ENCODE measurements at places on chromosomes 6 and 20. TPM values are rescaled to one million over a fixed set of nuclear protein-coding genes. Genes with fewer than 3 reads are reported as not detected.

GRCh38 chr6:32906539-32906938, 34.3 kb downstream of the HLA-DMB start:
- DNase-seq, result no peak

- DNase-seq, result no peak
These were observed 536 bp upstream of the FNDC1 start for GRCh38 chr6:159168536-159169192.

The HIVEP1 gene
- 27.3 TPM for total RNA-seq

DNA sequence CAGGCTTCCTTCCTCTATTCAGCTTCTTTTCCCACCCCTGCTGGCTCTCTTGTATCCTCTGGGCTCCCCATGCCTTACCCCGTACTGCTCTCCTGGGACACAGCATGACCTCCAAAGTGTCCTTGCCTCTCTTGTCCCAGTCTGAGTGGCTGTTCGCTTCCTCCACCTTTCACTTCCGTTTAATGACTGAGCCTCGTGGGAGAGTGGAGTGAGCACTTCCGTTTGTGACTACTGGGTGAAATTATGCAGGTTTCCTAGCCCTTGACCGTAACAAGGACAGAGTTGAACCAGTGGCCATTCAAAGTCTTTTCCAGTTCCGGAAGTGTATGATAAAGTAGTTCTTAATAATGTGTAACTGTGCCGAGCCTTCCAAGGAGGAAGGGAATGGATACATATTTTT, 109.2 kb downstream of the ARID1B start:
- DNase-seq, result no peak
